Large intestine (tissue), 12 donors: ENCODE measurements at places on chromosomes 4 and X. TPM values are rescaled to one million over a fixed set of nuclear protein-coding genes. Genes with fewer than 3 reads are reported as not detected.

The CSAG1 gene
- not detected for polyA plus RNA-seq

The MAGEC1 gene
- polyA plus RNA-seq = not detected

The ERVMER34-1 gene
- polyA plus RNA-seq = 0.61 TPM

DNA sequence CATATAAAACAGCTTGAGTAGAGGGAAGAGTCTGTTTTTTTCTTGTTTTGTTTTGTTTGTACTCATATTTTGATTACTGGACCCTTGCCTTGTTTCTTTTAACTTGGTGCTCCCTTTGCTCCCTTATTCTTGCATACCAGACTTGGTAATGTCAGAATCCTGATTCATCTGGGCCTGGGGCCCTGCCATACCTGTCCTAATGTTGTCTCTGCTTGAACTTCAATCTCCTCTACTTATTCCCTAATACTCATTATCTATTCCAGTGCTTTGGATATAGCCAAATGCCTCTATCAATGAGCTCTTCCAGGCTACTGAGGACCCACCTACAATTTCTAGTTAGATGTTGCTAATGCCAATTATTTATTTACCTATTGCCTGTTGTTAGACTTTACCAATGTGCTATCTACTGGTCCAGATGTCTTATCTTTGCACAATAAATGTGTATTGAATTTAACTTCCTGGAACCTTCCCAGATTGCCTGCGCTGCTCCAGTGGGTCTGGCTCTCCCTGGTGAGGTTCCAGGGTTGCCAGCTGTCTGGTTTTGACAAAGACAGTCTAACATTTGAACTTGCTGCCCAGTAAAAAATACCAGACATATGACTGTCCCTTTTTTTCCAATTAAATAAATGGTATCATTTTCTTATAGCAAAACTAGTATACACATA lies 64.4 kb upstream of the ACSL4 start:
- peaks cover 11% of the 10 kb centered on the region for H3K4me1 ChIP-seq
- H3K27ac ChIP-seq = peak overlapping the region; percentile 52
- no peak for DNase-seq
- no peaks in the 10 kb centered on the region for H3K27me3 ChIP-seq
- H3K36me3 ChIP-seq = no peaks in the 10 kb centered on the region

DNA sequence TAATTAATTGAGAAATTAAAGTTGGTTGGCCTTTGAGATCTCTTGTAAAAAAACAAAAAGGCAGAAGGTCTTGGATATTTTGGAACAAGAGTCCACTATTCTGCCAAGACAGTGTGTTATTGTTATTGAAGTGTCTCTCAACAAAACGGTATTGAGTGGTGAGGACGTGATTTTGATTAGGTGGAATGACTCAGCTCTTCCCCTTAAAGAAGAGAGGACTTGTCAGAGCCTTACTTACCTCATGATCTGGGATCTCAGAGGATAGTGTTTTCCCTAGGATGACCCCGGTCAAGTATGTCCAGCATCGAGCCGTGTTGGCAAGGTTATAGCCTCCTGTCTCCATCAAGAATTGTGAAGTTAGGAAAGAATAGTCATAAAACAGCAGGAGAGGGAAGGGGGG lies 110.9 kb downstream of the HDAC8 start:
- H3K27ac ChIP-seq = no peak overlapping the region
- no peaks in the 10 kb centered on the region for H3K27me3 ChIP-seq
- no peaks in the 10 kb centered on the region for H3K4me1 ChIP-seq
- no peaks in the 10 kb centered on the region for H3K36me3 ChIP-seq
- no peak for DNase-seq

DNA sequence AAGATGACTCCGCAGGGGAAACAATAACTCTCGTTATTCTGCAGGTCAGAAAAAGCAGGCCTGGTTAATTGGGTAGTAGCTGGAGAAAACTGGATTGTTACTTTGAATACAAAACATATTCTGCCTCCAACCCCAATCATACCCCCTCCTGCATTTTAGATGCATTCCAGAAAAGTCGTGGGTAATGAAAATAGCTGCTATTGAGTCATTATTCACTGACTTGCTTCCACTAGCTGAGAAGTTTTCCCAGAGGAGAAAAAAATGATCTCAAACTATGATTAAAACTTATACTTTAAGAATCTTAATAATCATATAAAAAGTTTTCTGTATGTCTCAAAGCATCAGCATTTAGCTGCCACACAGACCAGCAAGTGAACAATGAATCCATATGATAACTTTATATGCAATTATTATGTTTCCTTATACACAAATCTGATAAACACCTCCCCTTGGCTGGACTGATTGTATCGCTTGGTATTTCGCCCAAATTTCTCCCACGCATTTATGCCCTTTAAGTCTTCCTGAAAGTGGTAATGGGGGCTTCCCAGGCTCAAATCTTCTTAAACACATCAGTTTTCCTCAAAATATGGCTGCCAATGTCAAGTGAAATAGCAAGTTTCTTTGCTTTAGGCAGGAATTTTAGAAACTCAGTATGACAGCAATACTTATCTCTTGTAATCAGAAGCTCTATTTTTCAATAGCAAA lies 181.0 kb downstream of the LDB2 start:
- no peaks in the 10 kb centered on the region for H3K36me3 ChIP-seq
- H3K27me3 ChIP-seq = no peaks in the 10 kb centered on the region
- no peak overlapping the region for H3K4me3 ChIP-seq
- no peak for DNase-seq
- H3K4me1 ChIP-seq = no peaks in the 10 kb centered on the region
- no peak overlapping the region for H3K27ac ChIP-seq

GRCh38 chrX:53795576-53795975 lies 109.1 kb upstream of the HUWE1 start:
- H3K27me3 ChIP-seq = no peaks in the 10 kb centered on the region
- H3K4me1 ChIP-seq = no peaks in the 10 kb centered on the region
- H3K36me3 ChIP-seq = no peaks in the 10 kb centered on the region
- H3K4me3 ChIP-seq = no peak overlapping the region
- H3K27ac ChIP-seq = no peak overlapping the region

- H3K27ac ChIP-seq = peak overlapping the region; percentile 86
- DNase-seq = no peak
Observed at GRCh38 chr4:2799224-2799911, 6.5 kb downstream of the SH3BP2 start.

DNA sequence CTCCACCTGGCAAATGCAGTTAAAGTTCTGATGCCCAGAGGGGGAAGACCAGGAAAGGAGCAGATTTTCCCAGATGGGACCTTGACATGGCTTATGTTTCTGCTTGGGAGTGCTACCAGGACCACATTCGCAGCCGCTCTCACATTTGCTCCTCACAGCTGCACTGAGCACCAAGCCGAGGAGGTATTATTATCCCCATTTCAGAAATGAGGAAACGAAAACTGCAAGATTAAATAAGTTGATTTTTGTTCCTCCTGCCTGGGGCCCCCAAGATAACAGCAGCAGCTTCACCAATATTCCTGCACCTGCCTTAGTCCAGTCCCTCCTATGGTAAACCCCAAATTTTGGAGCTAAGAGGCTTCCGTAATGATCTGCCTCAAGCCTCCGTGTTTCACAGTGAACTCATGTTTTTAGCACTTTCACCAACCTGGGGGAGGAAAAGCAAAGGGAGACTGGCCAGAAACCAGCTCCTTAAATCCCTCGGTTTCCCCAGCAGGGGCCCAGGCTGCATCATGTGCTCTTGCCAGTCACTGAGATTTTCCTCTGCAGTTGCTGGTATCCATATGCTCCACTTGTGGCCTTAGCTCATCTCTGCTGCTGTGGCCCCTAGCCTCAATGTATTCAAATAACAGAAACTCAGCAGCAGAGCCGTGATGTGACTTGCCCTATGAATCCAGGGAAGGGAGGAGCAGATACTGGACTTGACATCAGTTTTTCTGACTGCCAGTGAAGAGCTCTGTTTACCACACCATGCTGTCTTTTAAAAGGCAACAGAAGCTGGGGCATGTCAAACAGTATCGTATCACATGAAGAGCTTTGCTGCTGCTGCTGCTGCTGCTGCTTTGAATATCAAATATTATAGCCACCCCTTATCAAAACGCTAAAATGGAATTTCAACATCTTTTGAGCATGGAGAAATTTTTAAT lies 95.5 kb upstream of the KLHL13 start:
- peaks cover 3% of the 10 kb centered on the region for H3K4me1 ChIP-seq
- no peaks in the 10 kb centered on the region for H3K36me3 ChIP-seq
- no peak for DNase-seq
- H3K27ac ChIP-seq = no peak overlapping the region
